ENCODE measurements at places on chromosomes 6 and 20. TPM values are rescaled to one million over a fixed set of nuclear protein-coding genes. Genes with fewer than 3 reads are reported as not detected.

LY6G6C gene
- total RNA-seq, result not detected

TRIM31 gene
- 1.2 TPM for total RNA-seq

C4A gene
- 1.5 TPM for total RNA-seq

VSX1 gene
- total RNA-seq, result 1.2 TPM

GMNN gene
- total RNA-seq, result 62.3 TPM

PLCB4 gene
- 14.3 TPM for total RNA-seq

TRDN gene
- total RNA-seq, result not detected

TCF21 gene
- 0.08 TPM for total RNA-seq

TMEM217 gene
- 0.93 TPM for total RNA-seq

NOX3 gene
- not detected for total RNA-seq

LY6G5B gene
- total RNA-seq, result 5.0 TPM

NPBWR2 gene
- total RNA-seq, result not detected

ACTL10 gene
- total RNA-seq, result not detected

CDC25B gene
- 225 TPM for total RNA-seq

SUN5 gene
- not detected for total RNA-seq

SLC35D3 gene
- 0.05 TPM for total RNA-seq

LY6G5C gene
- total RNA-seq, result 1.6 TPM

KIF25 gene
- total RNA-seq, result not detected

PKIB gene
- 0.78 TPM for total RNA-seq

ARID1B gene
- total RNA-seq, result 13.7 TPM

CALHM5 gene
- total RNA-seq, result 0.04 TPM

TREM2 gene
- total RNA-seq, result not detected

PTP4A1 gene
- 127 TPM for total RNA-seq

LY6G6F gene
- not detected for total RNA-seq

PRRT1 gene
- total RNA-seq, result 0.69 TPM

HCK gene
- 0.12 TPM for total RNA-seq

ZBTB12 gene
- 5.3 TPM for total RNA-seq

PACRG gene
- not detected for total RNA-seq

APOBEC2 gene
- not detected for total RNA-seq

HMGCLL1 gene
- 0.12 TPM for total RNA-seq

C20orf202 gene
- total RNA-seq, result not detected

PROCR gene
- total RNA-seq, result 134 TPM

CDH26 gene
- total RNA-seq, result 0.14 TPM

FAM83B gene
- total RNA-seq, result 0.09 TPM

MLN gene
- not detected for total RNA-seq

OVOL2 gene
- total RNA-seq, result 0.18 TPM

EFCAB8 gene
- total RNA-seq, result not detected

BANF2 gene
- total RNA-seq, result not detected

FAM162B gene
- total RNA-seq, result not detected

LAMA2 gene
- 0.42 TPM for total RNA-seq

FABP7 gene
- not detected for total RNA-seq

ITPR3 gene
- 45.8 TPM for total RNA-seq

MYBL2 gene
- 76.0 TPM for total RNA-seq

GPLD1 gene
- 1.3 TPM for total RNA-seq

SLC17A3 gene
- total RNA-seq, result 1.1 TPM

COL9A3 gene
- total RNA-seq, result 0.54 TPM

LZTS3 gene
- 3.2 TPM for total RNA-seq

CGA gene
- 0.21 TPM for total RNA-seq

FOXS1 gene
- total RNA-seq, result 0.52 TPM

SMLR1 gene
- total RNA-seq, result not detected

NEDD9 gene
- 40.6 TPM for total RNA-seq

PDCD2 gene
- 51.6 TPM for total RNA-seq

LY6G6D gene
- not detected for total RNA-seq

HDGFL1 gene
- total RNA-seq, result not detected

SUMO4 gene
- not detected for total RNA-seq

SPACA1 gene
- total RNA-seq, result not detected

Data from A549 treated with CORT108297 at 1 μM for 4 hours (cell line).